Fibroblast of skin of abdomen (primary cell): ENCODE measurements at places on chromosomes 4 and X.

DNA sequence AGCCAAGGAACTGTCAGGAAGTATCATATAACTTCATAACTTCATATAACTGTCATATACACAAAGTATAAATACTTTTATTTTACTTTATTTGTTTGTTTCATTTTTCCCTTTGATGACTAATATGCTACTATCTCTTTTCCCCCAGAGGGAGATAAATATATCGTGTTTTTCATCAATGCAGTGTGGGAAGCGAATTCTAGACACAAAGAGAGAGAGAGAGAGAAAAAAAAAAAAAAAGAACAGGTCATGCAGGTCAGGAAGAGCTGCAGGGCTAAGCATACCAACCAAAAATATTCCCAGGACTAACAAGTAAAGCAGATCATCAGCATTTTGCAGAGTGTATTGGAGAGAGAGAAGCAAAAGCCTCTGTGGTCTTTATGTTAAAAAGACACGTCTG is 1849.2 kb downstream of the STIM2 start:
- no peak for DNase-seq

- no peak for DNase-seq
Measured at GRCh38 chrX:74162199-74162598, 141.8 kb upstream of the ZCCHC13 start.

GRCh38 chr4:150782311-150782710 is 200.4 kb downstream of the MAB21L2 start:
- peak; percentile 9 for DNase-seq

- no peak for DNase-seq
Measured at GRCh38 chr4:170229006-170229405, 139.2 kb upstream of the AADAT start.

GRCh38 chrX:69120476-69120875 is 44.8 kb downstream of the PJA1 start:
- no peak for DNase-seq

GRCh38 chr4:53532521-53532920 is 58.8 kb downstream of the LNX1 start:
- peak; percentile 75 for DNase-seq

GRCh38 chr4:156036496-156036895 is 82.8 kb upstream of the CTSO start:
- no peak for DNase-seq

DNA sequence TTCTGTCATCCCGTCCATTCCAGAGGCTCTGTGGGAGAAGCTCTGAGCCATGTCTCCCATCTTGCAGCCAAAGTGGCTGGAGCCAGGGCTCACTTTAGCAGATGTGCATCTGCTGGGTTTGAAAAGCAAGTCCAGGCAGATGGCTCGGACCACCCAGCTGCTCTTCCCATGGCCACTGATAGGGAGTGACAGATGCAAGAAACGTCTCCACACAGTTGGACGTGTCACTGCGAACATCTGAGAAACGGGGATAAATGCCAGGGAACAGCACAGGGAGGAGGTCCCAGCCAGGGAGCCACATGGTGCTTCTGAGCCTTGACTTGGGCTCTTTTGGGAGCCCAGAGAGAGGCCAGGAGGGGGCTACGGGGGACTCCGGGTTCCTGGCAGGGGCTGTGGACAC is 242.3 kb downstream of the AFAP1 start:
- no peak for DNase-seq

- no peak for DNase-seq
Measured at GRCh38 chrX:1463581-1463980, 10.9 kb upstream of the ASMTL start.

DNA sequence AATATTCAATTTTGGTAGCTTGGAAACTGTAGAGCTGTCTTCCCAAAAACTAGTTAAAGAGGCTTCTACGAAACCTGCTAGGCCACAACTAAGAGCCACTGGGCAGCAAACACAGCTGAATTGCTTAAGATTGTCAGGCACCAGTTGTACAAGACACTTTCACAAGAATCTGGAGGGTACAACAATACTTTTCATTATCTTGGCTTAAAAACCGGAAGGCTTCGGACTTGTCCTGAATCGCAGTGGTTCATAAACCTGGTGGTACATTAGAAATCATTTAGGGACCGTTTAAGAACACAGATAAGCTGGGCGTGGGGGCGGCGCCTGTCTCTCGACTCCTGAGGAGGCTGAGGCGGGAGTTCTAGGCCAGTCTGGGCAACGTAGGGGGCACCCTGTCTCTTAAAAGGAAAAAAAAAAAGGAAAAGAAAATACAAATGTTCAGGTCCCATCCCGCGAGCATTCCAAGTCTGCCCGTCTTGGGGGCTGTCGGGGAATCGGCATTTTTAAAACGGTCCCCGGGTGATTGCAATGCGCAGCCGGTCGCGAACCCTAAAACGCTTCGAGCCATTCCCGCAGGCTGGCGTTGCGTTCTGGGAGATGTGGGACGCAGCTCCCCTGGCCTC is 763 bp downstream of the PYURF start:
- DNase-seq, result peak; percentile 12

DNA sequence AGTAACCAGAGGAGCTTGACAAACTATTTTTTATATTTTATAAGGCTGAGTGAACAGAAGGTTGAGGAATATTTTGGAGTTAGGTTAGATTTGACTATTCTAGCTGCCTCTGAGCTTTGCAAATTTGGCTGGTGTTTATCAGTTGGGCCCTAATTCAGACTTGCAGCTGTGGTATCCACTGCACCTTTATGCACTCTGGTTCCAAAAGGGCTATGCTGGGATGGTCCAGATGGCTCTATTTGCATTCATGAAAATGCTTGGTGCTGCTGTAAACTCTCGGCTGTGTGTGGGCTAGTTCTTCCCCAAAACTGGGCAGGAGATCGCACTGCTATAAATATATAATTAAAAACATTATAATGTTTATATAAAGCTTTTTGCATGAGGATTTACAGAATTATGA is 106.3 kb downstream of the REPS2 start:
- no peak for DNase-seq

GRCh38 chr4:766559-767283 is 59.2 kb downstream of the CPLX1 start:
- DNase-seq, result no peak

DNA sequence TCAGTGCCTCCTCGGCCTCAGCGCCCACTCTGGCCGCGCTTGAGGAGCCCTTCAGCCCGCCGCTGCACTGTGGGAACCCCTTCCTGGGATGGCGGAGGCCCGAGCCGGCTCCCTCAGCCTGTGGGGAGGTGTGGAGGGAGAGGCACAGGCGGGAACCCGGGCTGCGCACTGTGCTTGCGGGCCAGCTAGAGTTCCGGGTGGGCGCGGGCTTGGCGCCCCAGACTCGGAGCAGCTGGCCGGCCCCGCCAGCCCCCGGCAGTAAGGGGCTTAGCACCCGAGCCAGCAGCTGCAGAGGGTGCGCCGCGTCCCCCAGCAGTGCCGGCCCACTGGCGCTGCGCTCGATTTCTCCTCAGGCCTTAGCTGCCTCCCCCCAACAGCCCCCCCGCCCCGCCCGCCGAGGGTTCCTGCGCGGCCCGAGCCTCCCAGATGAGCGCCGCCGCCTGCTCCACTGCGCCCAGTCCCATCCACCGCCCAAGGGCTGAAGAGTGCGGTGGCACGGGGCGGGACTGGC is 1137.0 kb downstream of the PCDH18 start:
- no peak for DNase-seq

DNA sequence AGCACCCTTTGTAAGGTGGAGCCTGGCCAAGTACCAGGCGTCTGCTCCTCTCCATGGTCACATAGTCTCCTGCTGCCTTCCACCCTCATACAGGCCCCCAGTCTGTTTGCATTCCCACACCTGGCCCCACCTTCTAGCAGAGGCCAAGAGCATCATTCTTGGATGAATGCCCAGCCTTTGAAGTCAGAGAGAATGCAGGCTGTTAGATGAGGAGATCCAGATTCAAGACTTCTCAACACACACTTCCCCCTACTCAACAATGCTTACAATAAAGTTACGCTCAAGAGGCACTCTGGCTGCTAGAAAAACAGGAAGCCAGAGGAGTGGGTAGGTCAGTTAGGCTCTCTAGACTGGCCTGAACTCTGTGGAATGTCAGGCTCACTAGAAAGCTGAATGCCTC is 43.3 kb downstream of the SHROOM4 start:
- no peak for DNase-seq

DNA sequence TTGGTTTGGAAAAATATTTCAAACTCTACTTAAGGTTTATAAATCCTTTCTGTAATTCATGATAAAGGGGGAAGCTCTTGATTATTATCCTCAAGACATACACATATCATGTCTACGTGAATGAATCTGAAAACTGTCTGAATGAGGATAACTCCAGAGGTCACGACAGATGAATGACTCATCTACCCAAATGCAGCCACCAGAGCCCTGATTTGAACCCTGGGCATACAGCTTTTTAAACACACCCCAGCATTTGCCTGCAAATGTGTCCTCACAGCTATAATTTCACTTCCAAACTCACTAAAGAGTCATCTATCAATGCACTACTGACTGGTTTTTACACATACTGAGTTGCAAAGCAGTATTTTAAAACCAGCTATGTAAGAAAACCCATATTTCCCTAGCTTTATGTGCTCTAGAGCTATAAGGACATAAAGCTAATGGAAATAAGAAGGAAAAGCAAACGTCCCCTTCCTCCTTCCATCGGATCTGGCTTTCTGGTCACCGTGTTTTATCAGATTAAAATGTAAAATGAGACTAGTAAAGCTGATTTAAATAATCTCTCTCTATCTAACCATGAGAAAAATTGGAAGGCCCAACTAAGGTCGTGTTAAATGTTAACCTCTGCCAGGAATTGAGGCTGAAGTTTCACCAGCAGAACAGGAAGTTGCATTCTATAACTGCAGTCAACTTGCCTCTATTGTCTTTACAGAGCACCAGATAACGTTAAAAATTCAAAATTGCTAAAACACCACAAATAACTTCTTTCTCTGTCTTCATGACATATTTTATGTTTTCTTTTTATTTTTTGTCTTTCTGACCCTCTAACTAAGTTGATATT is 63.1 kb upstream of the SPP1 start:
- DNase-seq, result no peak

DNA sequence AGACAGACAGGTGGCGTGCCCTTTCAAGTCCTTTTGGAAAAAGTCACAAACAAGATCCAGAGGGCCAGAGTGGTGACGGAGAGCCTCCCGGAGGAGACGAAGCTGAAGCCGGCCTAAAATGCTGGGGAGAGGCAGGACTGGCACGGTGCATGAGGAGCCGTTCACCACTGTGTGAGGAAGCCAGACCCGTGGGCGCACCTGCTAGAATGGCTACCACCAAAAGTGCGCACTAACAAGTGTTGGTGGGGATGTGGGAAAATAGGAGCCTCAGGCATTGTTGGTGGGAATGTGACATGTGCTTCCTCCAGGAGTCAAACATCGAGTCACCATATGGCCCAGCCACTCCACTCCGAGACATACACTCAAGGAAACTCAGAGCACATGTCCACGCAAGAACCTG is 67.4 kb upstream of the HELT start:
- no peak for DNase-seq

- DNase-seq, result peak; percentile 31
Measured at GRCh38 chrX:8748855-8749254, 16.9 kb upstream of the ANOS1 start.

DNA sequence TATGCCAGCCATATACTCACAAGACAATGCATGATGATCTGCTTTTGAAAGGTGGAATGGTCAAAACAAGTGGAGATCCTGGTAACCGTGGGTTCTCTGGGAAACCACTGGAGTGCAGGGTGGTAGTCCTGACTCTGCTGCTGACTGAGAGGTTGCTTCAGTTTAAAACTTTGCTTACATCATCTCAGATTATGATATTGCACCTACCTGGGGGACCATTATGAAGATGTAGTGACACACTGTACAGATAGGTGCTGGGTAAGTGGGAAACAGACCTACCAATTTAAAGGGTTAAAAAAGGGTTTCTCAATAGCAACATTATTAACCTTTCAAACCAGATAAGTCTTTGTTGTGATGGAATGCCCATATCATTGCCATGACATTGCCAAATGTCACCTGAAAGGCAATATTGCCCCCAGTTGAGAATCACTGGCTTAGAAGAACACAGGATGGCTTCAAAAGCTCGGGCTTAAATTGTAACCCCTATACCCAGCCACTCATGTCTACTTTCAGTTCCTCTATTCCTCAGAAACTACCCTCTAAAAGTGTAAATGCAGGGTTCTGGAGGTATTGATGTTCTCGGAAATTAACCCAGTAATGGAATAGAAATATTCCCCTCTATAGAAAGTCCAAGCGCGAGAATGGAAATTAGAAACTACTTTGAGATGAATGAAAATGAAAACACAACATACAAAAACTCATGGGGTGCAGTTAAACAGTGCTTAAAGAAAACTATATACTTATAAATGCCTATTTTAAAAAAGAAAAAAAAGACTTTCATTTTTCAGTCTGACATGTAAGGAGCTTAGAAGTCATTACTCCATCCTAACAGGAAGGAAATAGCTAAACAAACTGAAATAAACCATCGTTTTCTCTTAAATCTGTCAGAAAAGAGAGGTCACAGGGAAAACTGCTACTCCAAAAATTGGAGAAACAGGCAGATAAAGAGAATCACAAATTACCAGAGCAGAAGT is 65.8 kb downstream of the ARHGEF6 start:
- no peak for DNase-seq

GRCh38 chrX:147803948-147804347 is 107.8 kb upstream of the FMR1 start:
- DNase-seq, result peak; percentile 0

GRCh38 chrX:143435916-143436315 is 81.4 kb downstream of the SPANXN3 start:
- DNase-seq, result no peak

DNA sequence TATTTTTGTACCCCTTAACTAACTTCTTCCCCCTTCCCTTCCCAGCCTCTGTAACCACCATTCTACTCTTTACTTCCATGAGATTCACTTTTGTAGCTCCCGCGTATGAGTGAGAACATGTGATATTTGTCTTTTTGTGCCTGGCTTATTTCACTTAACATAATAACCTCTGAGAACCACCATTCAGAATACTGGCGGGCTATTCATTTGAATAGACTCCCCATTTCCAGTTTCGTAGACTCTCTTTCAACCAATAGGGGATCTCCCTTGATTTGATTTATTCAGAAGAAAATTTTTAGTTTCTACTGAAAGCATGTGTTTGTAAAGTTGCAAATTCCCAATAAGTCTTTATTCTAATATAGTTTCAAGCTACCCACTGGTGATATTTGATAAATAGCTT is 117.2 kb downstream of the GATB start:
- no peak for DNase-seq

GRCh38 chrX:42857766-42858165 is 79.8 kb upstream of the PPP1R2C start:
- no peak for DNase-seq

GRCh38 chr4:157674699-157675098 is 454.2 kb downstream of the GRIA2 start:
- no peak for DNase-seq

DNA sequence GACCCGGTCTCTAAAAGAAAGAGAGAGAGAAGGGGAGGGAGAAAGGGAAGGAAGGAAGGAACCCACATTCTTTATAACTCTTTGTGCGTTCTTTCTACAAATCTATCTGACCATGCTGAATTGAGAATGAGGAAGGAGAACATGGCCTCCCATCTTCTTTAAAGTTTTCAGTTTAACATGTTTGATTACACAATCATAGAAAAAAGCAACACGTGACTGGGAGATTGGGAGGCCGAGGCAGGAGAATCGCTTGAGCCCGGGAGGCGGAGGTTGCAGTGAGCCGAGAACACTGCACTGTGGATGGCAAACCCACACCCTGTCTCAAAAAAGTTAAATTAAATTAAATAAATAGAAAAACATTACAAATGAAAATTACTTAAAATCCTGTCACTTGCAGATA is 254.5 kb downstream of the RAPGEF2 start:
- DNase-seq, result no peak

GRCh38 chr4:134740290-134740689 is 538.7 kb upstream of the PABPC4L start:
- DNase-seq, result no peak
